ENCODE measurements at places on chromosomes 7 and 10.
A peak's percentile ranks its signal among the peaks of the same experiment; 100 is the strongest.

DNA sequence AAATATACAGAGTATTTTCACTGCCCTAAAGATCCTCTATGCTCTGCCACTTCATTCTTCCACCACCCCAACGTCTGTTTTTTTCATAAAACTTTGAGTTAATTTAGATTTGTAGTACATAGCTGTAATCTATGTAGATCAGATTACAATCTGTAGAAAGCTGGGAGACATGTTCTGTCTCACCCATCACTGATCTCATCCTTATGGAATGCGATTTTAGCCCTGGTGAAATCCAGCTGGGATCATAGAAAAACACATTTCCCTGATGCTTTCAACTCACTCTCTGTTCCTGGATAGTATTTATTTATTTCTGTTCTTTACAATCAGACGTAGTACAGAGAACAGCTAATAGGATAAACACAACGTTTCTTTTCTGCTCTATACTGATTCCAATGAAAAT, 521.0 kb downstream of the KIF20B start:
- DNase-seq, result no peak

GRCh38 chr10:120279196-120279595, 177.8 kb upstream of the PLPP4 start:
- no peak for DNase-seq

DNA sequence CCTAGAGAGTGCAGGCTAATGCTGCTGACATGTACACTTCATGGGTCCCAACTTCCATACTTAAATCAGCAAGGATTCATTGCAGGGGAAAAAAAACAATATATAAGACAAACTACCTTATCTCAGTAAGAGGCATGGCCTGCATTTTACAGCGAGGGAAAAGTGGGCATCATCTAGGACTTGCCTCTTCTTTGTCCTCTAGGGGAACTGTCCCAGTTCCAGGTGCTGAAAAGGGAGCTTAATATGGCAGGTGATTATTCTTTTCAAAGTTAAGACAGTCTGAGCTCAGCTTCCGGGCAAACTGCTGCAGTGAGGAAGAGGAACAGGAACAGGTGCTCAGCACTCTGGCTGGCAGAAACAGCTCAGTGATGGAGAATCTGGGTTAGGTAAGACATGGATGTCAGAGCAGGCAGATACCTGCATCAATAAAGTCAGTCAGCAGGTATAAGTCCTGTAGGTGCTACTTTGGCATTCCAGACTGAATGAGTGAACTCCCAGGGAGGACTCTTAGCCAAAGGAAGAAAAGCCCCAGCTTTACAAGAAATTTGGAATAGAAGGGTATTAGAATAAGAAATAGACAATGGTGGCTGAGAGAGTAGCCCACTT, 147.2 kb downstream of the TMEM178B start:
- DNase-seq, result no peak

- no peak for DNase-seq
These were observed 18.3 kb downstream of the EGFR start for GRCh38 chr7:55036950-55037736.

- DNase-seq, result peak; percentile 51
These were observed 31.9 kb downstream of the PIP4K2A start for GRCh38 chr10:22682237-22683139.

GRCh38 chr7:151342811-151343210, 1.2 kb downstream of the NUB1 start:
- DNase-seq, result no peak

- no peak for DNase-seq
These were observed 110.7 kb upstream of the SEMA3C start for GRCh38 chr7:81029511-81029910.

DNA sequence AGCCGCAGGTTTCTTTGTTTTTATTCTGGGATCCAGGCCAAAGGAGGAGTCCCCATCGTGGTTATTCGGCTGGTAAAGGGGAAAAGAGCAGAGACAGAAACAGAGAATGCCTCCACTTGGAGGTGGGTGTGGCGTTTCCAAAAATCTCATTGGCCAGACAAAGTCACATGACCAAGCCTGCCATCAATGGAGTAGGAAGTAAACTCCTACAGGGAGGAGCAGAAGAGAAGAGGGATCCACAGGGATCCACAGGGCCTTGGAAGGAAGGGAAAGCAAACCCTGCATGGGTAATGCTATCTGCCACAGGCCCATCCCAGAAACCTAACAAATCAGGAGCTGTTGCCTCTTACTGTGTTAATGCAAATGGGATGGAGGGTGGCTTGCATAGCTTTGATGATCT, 425.7 kb upstream of the GALNT17 start:
- DNase-seq, result no peak

GRCh38 chr7:104328970-104329825, 795 bp downstream of the LHFPL3 start:
- no peak for DNase-seq

GRCh38 chr7:97016381-97017191, 8.0 kb downstream of the DLX5 start:
- DNase-seq, result no peak

- no peak for DNase-seq
These were observed 688 bp downstream of the ORAI2 start for GRCh38 chr7:102434039-102434486.

GRCh38 chr10:27242473-27242950, 1.9 kb upstream of the ACBD5 start:
- no peak for DNase-seq

DNA sequence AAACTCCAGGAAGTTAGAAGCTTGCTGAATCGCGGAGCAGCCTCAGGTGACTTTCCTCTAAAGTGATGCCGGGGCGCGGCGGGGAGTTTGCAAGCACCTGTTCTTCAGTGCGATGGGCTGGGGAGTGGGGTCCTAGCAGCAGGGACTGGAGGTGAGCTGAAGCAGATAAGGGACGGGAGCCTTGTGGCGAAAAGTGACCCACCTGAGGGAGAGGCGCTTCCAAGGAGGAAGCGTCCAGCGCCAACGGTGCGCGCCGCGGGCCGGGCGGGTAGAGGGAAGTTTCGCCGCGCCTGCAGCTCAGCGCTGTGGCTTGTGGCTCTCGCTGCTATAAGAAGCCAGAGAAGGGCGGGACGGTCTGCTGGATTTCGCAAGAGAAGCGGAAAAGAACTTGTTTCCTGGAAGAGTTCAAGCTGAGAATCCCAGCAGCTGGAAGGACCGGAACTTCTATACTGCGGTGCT, at the start of gene STEAP4:
Gene STEAP4 (minus strand): TSS at position 305 of the 459 bp plus-strand sequence. CDS start 22,625 bp downstream, outside the sequence.
- no peak for DNase-seq

DNA sequence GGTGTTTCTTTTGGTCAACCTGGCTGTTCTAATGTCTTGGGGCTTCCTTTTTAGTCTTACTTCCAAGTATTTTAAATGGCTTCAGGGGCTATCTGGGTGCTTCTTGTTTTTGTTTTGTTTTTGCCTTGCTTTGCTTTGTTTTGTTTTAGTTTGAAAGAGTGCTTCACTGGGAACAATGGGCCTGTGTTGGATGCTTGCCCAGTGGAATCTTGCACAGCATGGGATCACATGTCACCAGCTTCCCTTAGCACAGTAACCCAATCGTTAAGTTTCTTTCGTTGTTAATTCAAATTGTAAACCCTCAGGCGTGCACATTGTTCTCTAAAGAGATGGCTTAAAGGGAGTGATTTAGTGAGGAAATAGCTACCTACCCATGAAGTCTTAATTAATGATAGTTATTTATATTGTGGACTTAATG, 8.9 kb downstream of the COL17A1 start:
- no peak for DNase-seq

GRCh38 chr7:157715071-157715937, 378.5 kb downstream of the DNAJB6 start:
- no peak for DNase-seq

- no peak for DNase-seq
These were observed 164.1 kb upstream of the C1GALT1 start for GRCh38 chr7:7018290-7018689.

DNA sequence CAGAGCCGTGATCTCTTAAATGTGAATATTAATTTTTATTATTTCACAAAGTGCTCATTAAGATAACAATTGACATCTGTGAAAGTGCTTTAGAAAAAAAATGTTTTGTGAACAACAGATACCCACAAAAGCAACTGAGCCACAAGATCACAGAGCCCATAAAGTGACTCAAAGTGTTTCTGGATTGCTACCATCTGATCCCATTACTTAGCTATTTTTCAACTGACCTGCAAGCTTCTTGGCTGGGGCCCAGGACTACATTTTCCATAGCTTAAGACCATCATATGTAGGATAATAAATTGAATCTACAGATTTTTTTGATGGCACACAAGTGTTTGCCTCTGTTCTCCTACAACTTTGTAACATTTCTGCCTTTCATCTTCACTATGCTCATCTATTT, 674.4 kb downstream of the PHTF2 start:
- no peak for DNase-seq

DNA sequence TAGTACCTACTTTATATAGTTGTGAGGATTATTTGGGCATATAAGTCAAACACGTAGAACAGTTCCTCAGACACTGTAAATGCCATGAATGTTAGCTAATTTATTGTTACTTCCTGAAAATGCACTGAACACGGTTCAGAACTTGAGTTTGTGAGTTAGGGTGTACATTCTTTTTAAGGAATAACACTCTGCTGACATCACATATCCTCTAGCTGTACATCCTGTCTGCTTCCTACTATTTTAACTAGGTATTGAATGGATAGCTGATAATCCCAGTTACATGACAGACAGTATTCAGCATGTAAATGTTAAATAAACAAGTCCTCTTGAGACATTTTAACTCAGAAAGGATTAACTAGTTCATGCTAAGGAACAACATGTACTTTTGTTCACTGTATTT, 16.0 kb downstream of the SAMD8 start:
- DNase-seq, result no peak

GRCh38 chr7:25297278-25297677, 69.0 kb upstream of the NPVF start:
- no peak for DNase-seq

GRCh38 chr7:1231214-1232102, 1.2 kb upstream of the UNCX start:
- no peak for DNase-seq

DNA sequence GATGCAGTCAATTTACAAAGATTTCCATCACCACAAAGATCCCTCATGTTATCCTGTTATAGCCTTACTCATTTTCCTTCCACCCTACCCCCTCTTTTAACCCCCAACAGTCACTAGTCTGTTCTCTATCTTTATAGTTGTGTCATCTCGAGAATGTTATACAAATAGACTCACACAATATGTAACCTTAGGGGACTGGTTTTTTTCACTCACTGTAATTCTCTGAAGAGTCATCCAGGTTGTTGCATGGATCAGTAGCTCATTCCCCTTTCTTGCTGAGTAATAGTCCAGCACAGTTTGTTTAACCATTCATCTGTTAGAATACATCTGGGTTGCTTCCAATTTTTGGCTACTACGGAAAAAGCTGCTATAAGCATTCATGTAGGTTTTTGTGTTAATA, 121.1 kb upstream of the PDE1C start:
- DNase-seq, result no peak

DNA sequence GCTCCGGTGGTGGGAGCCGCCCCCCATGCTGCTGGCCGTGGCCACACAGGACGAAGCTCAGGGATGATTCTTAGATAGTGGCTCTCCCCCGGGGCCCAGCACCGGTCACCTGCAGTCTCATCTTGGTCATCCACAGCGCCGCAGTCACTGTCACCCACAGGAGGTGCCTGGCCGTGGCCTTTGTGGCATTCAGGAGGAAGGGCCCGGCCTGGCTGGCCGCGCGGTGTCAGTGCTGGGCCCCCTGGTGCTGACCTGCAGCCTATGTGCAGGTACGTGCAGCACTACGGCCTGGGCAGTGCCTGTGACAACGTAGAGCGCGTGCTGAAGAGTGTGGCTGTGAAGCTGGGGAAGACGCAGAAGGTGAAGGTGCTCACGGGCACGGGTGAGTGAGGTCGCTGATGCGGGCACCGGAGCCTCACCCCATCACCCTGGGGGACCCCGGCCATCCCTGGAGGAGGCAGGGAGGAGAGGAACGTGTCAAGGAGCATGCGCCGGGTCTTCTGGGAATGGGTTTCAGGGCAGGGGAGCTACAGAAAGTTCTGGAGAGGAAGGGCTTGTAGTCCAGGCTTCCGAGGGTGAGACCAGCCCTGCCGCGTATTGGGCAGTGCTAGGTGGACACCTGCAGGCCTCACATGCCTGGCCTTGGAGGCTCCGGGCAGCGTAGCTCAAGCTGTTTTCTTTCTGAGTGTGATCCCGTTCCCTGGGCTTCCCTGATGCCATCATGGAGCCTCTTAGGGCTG, 5.0 kb downstream of the SPRN start:
- DNase-seq, result no peak

DNA sequence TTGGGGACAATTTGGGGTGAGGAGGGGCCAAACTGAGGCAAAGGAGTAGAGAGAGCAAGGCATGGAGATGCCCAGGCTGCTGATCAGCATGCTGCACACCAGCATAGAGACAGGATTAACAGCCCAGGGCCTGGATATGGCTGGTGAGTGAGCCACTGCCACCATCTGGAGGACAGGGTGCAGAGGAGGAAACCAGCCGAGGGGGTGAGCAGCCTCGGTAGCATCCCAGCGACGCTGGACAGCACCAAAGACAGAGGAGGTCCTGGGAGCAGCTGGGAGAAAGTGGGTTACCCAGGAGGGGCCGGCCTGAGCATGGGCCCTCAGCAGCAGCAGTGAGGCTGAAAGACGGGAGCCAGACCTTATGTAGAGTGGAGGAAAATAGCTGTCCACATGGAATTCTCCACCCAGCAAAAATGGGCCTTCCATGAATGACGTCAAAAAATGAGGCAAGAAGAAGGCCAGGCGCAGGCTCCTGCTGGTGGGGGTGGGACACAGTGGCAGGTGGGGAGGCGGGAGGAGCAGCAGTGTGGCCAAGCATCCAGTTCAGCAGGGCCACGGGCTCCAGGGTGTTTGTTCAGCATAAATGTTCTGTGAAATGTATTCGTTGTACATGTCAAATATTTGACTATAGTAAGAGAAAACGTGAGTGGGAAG, 16.7 kb downstream of the RET start:
- DNase-seq, result no peak

- DNase-seq, result no peak
These were observed 168.7 kb upstream of the ITGB1 start for GRCh38 chr10:33126742-33127141.

DNA sequence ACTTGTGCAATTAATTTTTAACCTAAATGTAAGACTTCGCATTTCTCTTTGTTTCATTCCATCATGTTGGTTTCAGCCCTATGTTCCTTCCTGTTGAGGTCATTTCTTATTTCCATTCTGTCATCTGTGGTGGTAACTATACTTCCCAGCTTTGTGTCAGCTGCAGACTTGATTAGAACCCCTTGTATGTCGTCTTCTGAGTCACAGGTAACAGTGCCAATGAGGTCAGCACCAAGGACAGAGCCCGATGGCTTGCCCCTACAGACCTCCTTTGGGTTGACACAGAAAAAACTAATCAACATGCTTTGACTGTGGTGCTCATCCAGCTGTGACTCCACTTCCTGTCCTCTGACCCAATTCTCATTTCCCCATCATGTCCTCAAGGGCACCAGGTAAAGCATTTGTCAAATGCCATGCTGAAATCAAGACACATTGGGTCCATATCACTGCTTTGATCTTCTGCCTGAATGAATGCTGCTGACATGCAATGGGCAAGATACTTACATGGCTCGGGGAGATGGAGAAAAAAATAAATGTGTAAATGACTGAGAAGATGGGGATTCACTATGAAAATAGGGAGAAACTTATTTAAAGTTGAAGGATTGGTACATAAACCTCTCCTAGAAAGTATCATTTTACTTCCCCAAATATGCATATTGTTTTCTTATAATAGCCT, 25.6 kb upstream of the CRTAC1 start:
- DNase-seq, result no peak
